ENCODE measurements at places on chromosomes 3 and 15.
A peak's percentile ranks its signal among the peaks of the same experiment; 100 is the strongest.

DNA sequence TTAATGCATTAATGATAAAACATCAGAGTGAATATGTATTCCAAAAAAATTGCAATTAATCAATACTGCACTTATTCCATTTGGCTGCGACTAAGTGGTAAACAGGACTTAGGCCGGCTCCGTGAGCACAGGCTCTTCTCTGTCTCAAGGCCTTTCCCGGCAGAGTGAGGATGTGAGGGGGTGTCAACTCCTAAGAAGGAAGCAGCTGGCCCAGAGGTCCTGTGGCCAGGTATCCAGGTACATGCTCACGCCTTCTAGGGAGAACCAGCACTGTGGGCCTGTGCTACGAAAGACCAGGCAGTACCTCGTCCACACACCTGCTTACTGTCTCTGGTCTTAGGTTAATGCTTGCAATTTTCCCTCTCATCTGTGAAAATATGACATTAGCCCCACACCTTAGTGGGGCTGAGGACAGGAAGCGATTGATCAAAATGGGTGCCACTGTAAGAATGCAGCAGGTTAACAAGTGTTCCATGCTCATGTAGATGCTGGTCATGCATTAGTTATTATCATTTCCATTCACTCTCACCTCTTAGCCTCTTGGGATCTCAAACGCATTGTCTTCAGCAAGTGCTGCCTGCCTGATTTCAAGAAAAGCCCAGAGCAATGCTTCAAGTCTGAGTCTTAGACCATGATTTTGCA lies 175.3 kb downstream of the ABHD5 start:
- DNase-seq = no peak

- DNase-seq = no peak
These were observed 21.1 kb upstream of the IQCF6 start for GRCh38 chr3:51799879-51800749.

- DNase-seq = no peak
These were observed 525.0 kb upstream of the NAALADL2 start for GRCh38 chr3:174334111-174334510.

DNA sequence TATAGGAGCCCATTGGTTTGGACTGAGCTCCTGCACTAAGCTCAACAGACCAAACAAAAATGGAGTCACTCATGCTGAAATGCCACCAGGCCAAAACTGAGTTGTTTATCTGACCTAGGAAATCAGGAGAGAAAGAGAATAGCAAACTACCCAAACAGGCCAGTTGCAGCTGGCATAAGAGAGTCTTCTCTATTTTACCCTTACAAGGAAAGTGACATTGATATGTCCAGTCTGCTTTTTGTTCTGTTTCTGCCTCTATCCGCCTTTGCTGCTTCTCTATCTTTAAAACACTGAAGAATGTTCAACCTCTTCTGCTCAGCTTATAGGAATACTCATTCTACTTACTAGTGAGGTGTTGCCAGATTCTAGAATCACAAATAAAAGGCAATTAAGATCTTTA lies 95.1 kb downstream of the ATP1B3 start:
- DNase-seq = no peak

DNA sequence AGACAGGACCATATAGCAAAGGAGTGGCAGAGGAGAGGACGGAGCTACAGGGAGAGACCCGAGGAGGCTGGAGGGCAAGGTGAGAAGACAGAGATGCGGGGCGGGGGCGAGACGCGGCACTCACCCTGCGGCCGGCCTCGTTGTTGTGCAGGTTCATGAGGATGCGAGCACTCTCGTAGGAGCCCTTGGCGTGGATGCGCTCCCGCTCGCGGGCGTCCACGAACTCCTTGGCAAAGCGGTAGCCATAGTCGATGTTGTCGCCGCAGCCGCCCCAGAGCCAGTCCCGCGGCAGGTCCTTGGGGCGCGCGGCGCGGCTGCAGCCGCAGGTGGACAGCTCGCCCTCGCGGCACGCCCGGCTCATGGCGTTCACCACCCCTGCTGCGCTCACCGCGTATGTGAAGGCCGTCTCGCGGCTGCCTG lies 12.9 kb downstream of the WNT5A start:
- no peak for DNase-seq

DNA sequence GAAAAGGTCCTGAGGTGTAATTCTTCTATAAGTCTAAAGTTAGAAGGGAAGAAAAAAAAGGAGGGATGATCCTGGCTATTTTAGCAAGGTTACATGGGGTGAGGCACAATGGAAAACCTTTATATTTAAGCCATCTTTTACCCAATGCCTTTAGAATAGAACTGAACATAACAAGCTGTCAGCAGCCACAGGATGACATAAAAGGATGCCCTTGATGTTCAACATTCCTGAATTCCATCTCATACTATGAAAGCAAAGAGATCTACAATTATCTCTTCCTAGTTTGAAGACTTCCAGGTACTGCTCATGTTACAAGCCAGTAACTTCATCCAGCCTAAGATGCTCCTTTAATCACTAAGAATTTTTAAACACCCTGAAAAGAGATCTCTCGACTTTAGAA lies 26.9 kb downstream of the NEK10 start:
- no peak for DNase-seq

GRCh38 chr15:27796405-27797320 lies 302.5 kb downstream of the OCA2 start:
- no peak for DNase-seq

GRCh38 chr15:73120269-73120668 lies 68.0 kb downstream of the NEO1 start:
- DNase-seq = no peak

GRCh38 chr3:170482199-170482598 lies 63.5 kb downstream of the CLDN11 start:
- DNase-seq = no peak

DNA sequence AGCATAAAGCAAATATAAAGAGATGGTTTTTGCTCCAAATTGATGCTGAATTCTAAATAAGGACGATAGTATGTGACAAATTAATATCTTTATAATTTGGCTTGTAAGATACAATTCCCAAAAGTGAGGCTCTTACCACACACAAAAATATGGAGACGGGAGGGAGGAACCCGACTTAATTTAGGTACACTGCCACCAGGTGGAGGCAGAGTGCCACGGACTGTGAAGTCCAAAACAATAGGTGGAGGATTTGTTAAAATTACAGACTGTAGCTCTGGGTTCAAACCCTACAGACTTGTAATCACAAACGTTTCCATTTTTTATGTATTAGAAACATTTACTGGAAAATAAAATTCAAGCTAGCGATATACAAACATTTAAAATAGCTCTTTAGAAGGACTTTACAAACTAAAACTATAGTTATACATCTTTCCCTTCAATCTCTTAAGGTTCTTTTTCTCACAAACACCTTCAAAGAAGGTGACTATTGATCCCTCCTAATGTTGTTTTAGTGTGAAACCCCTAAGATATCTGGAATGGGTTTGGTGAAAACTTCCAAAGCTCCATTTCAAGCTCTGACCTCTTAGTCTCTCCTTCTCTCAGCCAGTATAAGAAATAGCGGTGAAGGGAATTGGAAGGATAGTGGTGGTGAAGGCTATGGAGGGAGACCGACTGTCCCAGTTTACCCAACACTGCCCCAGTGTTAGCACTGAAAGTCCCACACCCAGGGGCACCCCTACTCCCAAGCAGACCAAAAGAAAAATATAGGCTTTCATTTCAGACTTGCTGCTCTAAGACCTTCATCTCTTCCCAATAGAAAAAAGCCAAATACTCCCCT lies 89.7 kb downstream of the AQP9 start:
- DNase-seq = peak; percentile 20

GRCh38 chr3:6994081-6994668 lies 133.3 kb downstream of the GRM7 start:
- DNase-seq = no peak

- no peak for DNase-seq
These were observed 79.0 kb downstream of the NEDD4 start for GRCh38 chr15:55914446-55914845.

DNA sequence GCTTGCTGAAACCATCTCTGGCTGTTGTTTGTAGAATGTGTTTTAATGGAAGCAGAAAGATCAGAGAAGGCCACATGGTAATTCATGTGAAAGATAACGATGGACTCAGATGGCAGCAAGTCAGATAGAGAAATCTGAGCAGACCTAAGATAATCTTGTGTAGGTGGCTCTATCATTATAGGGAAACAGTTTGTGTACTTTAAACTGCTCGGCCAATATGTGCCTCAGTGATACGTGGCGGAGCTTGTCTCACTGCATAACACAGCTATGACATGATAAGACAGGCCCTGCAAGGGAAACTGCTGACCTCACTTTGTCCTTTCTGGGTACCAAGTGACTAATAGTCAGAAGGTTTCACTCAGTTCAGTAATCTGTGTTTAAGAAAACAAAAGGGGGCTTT lies 51.0 kb downstream of the MME start:
- DNase-seq = no peak

- DNase-seq = no peak
These were observed 6.7 kb downstream of the RNU6-1 start for GRCh38 chr15:67832897-67833709.

- DNase-seq = no peak
These were observed 312.3 kb downstream of the ZBBX start for GRCh38 chr3:167067787-167068161.

- no peak for DNase-seq
These were observed 235.8 kb upstream of the TMCO5A start for GRCh38 chr15:37698679-37699078.

DNA sequence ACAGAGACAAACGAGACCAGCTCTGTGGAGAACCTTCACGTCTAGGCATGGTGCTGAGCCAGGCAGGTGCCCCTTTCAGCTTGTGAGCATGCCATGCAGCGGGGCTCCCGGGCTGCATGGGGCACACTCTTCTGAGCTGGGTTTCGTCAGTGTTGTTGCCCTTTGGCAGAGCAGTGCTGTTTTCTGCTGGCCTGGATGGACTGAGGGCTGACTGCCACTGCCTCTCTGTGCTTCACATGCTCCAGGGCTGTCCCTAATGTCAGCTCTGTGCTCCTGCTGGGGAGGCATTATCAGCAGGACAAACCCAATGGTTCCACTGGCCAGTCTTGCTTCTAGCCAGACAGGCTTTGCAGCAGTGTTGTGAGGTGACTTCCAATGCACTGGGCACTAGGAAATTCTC lies 9.5 kb downstream of the GASK1A start:
- no peak for DNase-seq

DNA sequence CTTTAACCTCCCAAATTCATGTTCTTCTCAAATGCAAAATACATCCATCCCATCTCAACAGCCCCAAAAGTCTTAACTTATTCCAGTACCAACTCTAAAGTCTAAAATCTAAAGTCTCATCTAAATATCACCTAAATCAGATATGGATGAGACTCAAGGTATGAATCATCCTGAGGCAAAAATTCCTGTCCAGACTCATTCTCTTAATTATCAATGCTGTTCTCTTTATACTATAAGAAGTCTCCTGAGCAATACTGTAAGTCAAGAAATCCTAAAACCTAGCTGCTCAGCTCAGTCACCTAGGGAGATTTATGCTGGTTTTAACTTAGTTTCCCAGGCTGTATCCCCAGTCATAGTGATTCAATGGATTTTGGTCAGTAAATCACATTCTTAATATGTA lies 11.1 kb downstream of the RAD18 start:
- DNase-seq = no peak

DNA sequence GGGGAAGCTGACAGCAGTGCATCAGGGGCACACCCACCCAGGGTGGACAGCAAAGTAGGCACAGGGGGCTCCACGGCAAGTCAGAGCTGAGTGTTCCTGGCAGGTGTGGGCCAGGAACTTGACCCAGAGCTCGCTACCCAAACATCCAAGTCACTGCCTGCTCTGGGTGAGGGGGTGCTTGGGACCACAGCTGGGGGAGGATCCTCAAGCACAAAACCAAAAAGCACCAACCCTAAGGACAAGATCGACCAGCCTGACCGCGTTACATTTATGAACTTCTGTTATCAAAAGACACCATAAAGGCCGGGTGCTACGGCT lies 101.2 kb downstream of the CHSY1 start:
- no peak for DNase-seq

- no peak for DNase-seq
These were observed 8.6 kb downstream of the ATP13A4 start for GRCh38 chr3:193546129-193546528.

DNA sequence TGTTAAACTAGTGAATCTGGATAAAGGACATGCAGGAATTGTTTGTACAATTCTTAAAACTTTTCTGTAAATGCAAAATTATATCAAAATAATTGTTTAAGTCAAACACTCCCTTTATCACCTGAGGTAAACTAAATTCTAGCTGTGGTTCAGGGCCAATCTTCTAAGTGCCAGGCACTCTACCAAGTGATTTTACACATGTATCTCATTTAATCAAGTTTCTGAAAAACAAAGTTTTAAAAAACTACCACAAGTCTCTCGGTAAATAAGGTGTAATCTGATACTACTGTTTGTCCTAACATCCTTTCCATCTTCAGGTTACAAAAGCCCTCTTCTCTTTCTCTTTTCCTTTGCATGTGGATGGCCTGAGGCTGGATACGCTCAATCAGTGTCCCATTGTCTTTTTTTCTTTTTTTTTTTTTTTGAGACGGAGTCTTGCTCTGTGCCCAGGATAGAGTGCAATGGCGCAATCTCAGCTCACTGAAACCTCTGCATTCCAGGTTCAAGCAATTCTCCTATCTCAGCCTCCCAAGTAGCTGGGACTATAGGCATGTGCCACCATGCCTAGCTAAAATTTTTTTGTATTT lies 19.3 kb downstream of the IFT80 start:
- DNase-seq = no peak

GRCh38 chr3:143783851-143784370 lies 64.4 kb downstream of the SLC9A9 start:
- no peak for DNase-seq

GRCh38 chr15:81897057-81897677 lies 148.7 kb downstream of the MEX3B start:
- DNase-seq = no peak

GRCh38 chr3:127655641-127656040 lies 17.1 kb upstream of the ABTB1 start:
- DNase-seq = no peak

DNA sequence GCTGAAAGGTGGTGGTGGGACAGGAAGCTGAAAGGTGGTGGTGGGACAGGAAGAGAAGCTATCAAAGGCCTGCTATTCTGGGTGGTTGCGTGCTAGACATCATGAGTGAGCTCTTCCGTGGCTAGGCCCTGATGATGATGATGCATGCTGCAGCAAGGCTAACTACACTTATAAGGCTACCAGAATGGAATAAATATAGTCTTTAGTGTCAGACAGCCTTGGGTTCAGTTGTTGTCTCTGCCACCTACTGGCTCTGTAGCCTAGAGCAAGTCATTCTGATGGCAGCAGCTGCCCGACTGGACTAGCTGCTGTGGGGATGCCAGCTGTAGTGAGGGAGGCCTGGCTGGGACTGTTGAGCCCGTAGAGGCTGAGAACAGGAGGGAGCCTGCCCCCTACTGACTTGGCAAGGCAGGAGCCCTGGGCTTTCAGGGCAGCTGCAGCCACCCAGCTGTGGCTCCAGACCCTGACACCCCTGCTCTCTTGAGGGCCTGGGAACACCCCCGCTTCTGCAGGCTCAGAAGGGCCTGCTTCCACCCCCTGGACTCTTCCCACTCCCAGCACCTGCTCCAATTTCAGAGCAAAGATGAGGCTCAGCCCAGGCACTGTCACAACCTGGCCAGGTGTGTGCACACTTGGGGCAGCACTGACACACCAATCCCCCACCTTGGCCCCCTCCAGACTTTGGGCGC lies 21.4 kb upstream of the ZBED2 start:
- peak; percentile 39 for DNase-seq

GRCh38 chr15:80861731-80862170 lies 82.6 kb downstream of the CEMIP start:
- no peak for DNase-seq

GRCh38 chr15:34514251-34514670 lies 69.2 kb downstream of the GOLGA8B start:
- no peak for DNase-seq
